Stimulated activated CD8-positive, alpha-beta memory T cell treated with anti-CD3 and anti-CD28 coated beads, Interleukin-15, amount 100 ng/mL, for 48 hours (primary cell): ENCODE measurements at places on chromosomes 7 and 10.
A peak's percentile ranks its signal among the peaks of the same experiment; 100 is the strongest.

GRCh38 chr7:150404805-150405583 lies 25.9 kb downstream of the ZNF775 start:
- DNase-seq: peak; percentile 73

- no peak for DNase-seq
These were observed 115.2 kb upstream of the GDF10 start for GRCh38 chr10:47184724-47185330.

GRCh38 chr7:123695944-123696677 lies 40.4 kb downstream of the LMOD2 start:
- DNase-seq: no peak

GRCh38 chr10:17878896-17879295 lies 69.7 kb downstream of the MRC1 start:
- DNase-seq: no peak

- no peak for DNase-seq
These were observed 52.1 kb downstream of the MPP7 start for GRCh38 chr10:28250782-28251181.

DNA sequence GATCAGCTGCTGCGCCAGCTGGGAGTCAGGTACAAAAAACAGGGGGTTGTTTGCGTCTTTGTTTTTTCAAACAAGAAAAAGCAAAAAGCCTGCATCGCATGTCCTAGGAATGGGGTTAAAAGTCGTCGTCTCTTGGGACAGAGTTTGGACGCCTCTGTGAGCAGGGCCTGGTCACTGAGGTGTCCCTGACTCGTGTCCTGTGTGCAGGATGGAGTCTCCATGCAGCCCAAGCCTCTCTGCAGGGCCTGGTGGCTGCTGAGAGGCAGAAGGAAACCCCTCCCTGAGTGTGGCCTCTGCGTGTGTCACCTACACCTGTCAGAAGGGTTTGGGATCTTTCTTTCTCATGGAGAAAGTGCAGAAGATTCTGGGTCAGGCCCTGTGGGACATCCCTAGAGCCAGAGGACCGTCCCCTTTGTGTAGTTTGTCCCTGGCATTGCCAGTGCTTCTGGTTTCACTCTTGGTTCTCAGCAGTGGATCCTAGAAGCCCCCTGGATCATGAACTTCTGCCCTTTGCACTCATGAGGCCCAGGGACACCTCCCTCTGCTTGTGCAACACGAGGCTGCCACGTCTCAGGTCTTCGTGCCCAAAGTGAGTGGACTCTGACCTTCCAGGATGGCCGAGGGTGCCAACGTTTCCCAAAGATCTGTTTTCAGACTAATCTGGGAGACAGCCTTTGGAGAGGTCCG lies 75.0 kb downstream of the PRKAG2 start:
- no peak for DNase-seq

DNA sequence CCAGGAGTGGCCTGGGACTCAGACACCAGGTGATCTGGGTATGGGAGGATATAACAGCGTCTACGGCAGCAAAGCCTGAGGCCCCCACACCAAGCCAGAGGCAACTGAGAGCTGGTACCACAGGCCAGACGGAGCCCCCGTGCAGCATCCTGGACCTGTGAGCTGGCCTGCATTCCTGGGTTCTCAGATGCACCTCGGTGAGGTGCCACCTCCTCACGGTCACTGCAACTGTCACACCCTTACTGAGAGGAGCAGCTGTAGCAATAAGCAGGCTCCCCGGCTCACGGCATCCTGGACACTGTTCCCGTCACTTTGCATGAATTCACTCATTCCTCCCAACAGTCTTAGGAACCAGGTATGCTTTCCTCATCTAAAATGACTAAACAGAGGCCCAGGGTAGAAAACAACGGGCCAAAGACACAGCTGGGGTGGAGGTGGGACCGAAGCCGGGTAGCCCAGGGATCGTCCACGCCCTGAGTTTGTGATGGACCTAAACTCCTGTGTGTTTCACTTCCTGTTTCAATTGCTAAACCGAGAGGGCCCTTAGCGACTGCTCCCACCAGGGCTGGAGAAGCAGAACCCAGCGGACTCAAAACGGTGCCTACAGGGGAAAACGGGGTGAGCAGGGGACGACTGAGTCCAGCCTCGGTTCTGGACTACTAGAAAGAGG lies 98.7 kb downstream of the CTBP2 start:
- DNase-seq: no peak

DNA sequence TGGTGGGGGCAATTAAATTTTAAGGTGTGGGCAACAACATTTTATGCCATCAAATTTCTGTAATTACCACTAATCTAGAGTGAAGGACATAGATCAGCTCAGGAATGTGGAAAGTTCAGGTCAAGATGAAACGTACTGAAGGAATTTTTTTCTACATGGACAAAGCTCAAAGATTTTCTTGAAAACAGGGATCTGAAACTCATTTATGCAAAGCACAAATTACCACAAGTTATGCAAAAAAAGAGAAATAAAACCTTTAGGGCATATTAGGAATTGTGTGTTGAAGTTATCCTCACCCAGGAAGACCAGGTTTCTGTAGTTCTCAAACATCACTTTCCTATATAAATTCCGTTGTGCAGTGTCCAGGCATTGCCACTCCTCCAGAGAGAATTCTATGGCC lies 18.9 kb downstream of the ZNF680 start:
- DNase-seq: no peak

- DNase-seq: no peak
These were observed 168.4 kb downstream of the PON1 start for GRCh38 chr7:95155965-95156364.

GRCh38 chr7:20241194-20241910 lies 24.2 kb upstream of the MACC1 start:
- no peak for DNase-seq

DNA sequence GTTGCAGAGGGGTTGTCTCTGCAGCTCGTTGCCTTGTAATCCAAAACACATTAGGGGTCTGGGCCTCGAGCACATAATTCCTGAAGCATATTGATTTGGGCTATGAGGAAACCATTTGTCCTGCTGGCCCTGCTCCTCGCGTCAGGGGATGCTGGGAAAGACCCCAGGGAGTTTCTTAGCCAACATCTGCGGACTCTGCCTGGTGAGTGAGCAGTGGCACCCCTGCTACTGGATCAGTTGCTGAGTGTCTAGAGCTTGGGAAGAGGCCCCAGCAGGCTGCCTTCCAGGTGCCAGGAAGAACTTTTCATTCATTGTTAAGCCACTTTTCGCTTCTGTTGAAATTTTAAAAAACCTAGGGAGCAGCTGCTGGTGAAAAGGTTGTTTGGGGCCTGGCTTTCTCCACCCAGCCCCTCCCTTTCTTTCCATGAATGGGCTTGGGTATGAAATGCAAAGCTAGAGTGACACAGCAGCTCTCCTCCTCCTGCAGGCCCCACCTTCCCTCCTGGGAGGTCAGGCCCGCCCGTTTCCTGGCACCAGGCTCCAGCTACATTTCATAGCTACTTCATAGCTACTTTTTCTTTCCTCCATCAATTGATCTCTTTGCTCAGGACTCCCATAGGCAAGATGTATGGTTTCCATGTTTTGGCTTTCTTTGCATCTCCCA lies 26.8 kb downstream of the TACR2 start:
- no peak for DNase-seq

DNA sequence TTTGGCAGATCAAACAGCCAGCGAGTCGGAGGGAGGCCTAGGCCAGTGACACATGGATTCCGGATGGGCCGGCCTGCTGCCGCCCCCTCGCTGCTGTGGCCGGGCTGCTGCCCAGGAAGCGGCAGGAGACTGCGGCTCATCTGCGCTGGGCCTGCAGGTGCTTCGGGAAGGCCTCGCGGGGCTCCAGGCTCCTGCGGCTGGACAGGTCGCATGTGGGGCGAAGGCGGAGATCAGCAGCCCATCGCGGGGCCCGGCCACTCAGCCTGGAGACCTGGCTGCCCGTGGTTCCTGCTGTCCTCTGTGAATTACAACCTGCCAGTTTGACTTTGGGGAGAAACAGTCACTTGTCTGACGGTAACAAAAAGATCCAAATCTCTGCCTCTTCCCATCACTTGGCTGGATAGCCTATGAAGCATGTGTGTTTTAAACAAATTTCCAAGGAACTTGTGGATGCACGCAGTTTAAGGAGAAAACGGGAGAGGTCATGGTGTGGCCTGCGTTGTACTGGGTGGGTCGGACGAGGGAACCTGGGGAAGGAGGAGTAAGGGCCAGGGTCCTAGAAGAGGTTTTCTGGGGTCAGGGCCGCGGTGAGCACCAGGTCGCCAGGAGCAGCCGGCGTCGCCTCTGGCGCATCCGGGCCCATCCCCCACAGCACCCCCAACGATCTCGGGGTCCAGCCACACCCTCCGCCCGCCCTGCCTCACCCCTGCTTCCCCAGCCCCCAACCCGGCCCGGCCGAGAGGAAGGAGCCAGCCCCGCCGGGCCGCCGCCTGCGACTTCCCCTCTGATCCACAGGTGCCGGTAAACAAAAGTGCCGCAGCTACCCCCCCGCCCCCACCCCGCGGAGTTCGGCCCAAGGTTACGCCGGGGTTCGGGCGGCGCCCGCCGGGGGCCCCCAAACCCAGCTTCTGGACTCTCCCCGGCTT lies 1.6 kb downstream of the SPOCK2 start:
- DNase-seq: no peak

DNA sequence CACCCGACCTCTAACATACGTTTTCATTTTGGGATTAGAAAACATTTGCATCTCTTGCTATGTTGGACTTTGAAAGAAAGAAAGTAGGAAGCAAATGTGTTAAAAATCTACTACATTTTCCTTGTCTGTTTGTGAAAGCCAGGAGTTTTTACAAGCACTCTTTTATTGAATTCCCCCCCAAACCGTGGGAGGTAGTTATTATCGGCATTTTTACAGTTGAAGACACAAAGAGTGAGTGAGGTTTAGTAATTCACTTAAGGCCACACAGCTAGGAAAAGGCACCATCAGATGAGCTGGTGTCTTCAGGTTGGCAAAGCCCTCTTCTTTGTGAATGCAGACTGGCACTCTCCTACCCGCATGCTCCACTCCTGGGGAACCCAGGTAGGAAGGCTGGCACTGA lies 23.5 kb upstream of the SFMBT2 start:
- no peak for DNase-seq

DNA sequence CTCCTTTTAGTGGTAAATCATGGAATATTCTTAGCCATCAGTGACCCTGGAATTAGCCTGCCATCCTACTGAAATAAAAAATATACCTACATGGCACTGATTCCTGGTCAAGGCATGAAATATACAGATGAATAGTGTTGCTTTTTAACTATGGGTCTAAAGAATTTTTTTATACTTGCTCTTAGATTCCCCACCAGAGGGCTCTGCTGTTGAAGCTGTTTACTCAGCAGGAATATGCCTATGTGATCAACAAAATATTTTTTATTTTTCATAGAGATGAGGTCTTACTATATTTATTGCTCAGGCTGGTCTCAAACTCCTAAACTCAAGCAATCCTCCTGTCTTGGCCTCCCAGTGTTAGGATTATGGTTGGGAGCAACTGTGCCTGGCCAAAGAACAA lies 13.5 kb downstream of the ZC3HC1 start:
- DNase-seq: no peak

DNA sequence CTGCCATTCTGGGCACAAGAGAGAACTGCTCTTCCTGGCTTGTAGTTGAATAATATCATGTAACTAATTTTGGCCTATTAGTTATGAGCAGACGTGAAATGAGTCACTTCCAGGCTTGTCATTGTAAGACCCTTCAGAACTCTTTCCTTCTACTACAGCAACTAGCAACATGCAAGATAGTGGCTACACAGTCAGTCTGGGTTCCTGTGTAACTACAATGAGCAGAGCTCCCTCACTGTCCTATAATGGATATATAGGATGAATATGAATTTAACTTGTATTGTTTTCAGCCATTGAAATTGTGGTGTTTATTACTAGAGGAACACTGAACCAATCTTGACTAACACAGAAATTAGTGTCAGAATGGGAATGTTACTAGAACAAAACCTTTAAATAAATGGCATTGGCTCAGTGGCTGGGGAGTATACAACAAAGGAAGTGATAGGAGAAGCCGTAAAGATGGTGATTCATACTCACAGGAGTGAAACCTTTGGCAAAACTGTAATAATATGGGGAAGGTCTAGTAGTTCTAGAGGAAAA lies 2.9 kb upstream of the MTPN start:
- DNase-seq: no peak

DNA sequence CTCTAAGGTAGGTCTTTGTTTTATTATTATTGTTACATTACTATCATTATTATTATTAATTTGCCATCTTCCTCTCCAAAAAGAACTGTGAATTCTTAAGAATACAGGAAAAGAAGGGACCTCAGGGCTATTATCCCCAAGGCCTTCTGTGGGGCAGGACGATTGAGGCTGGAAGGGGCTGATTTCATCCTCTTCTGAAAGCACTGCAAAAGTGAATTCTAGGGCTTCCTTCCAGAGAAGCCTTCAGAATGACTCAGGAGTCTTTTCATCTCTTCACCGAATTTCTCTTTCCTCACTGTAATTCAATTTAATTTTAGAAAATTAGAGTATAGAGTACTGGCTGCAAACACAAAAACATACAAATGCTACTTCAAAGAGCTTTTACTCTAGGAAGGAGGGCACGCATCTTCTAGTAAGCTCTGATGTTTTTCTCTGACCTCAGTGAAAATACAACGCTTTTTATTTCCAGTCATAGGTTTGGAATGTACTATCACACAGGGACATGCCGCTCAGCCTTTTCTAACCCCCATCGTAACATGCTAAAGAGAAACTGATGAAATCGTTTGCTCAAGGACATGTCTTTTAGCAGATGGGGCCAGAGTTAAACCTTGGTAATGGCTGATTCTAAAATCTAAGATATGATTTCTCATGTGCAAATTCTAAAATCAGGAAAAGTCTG lies 280.2 kb upstream of the PITRM1 start:
- DNase-seq: no peak

GRCh38 chr10:82796510-82796909 lies 921.5 kb downstream of the NRG3 start:
- no peak for DNase-seq

DNA sequence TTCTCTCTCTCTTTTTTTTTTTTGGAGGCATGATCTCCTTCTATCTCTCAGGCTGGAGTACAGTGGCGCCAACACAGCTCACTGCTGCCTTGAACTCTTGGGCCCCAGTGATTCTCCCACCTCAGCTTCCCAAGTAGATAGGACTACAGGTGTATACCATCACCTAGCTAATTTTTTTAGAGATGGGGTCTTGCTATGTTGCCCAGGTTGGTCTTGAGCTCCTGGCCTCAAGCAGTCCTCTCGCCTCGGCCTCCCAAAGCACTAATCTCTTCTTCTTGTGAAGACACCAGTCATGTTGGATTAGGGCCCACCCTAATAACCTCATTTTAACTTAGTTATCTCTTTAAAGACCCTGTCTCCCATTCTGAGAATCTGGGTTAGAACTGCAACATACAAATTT lies 45.6 kb downstream of the LRMDA start:
- no peak for DNase-seq

DNA sequence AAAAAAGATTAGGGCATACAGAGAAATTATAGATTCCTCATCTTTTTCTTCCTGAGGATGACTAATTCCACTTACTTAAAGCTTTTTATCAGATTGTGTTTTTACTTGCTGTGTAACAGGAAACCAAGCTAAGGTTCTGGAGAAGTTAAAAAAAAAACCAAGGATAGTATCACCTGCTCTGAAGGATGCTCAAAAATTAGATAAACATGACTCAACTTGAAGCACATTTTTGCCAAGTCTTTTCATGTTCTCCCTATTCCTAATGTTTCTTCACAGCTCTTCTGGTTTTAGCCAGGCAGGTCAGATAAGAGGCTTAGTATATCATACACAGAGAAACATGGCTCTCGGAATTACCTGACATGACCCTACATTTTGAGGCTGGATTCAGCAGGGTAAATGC lies 90.3 kb downstream of the CPEB3 start:
- DNase-seq: no peak

GRCh38 chr10:48253970-48254657 lies 20.4 kb downstream of the FRMPD2 start:
- no peak for DNase-seq
